ENCODE measurements at places on chromosomes 7 and 10.
A peak's percentile ranks its signal among the peaks of the same experiment; 100 is the strongest.

DNA sequence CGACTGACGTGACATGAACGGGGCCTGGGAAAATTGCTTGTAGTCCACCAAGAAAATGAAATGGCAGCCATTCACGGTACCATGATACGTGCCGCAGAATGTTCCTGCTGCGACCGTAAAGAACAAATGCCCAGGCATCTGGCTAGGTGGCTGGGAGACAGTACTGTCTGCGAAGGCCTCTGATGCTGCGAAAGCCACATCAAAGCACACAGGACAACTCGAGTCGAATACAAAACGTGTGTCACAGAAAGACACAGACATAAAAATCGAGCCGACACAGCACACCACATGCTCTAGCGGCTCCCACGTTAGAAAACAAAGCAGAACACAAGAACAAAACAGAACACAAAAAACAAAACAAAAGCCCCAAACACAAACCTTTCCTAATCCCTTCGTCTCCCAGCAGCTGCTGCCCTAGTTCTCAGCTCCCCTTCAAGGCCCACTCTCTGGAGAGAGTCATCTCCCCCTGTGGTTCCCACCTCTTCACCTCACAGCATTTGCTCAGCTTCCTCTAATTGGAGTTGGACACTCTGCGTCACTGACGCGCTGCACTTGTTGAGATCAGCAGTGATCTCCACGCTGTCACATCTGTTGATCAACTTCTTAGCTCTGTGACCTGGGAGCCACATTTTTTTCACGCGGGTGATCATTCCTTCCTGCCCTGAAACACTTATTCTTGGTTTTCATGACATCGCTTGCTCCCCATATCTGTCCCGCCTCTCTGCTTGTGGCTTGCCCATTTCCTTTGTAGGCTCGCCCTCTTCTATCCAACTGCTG is 112.2 kb downstream of the CLEC2L start:
- peak; percentile 23 for DNase-seq

GRCh38 chr10:77867124-77867719 is 59.3 kb downstream of the DLG5 start:
- no peak for DNase-seq

- no peak for DNase-seq
Observed at GRCh38 chr7:140639366-140640053, 1.1 kb downstream of the DENND2A start.

GRCh38 chr10:10256860-10257259 is 760.8 kb upstream of the CELF2 start:
- no peak for DNase-seq

GRCh38 chr7:155213955-155214740 is 83.5 kb upstream of the INSIG1 start:
- DNase-seq, result no peak

DNA sequence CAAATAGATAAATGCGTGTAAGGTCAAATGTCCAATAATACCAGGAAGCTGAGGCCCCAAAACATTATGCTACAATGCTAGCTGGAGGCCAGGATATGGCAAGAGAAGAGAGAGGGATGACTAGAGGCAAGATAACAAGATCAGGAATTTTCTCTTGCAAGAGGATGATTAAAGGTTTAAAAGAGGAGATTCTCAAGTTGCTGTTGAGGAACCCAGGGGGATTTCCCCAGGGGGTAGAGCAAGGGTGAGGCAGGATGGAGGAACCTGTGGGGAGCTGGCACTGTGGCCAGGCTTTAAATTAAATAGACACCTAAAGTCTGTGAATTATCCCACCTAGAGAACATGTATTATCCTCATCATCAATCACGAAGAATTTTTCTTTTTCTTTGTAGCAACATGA is 3.4 kb upstream of the TAS2R60 start:
- no peak for DNase-seq

DNA sequence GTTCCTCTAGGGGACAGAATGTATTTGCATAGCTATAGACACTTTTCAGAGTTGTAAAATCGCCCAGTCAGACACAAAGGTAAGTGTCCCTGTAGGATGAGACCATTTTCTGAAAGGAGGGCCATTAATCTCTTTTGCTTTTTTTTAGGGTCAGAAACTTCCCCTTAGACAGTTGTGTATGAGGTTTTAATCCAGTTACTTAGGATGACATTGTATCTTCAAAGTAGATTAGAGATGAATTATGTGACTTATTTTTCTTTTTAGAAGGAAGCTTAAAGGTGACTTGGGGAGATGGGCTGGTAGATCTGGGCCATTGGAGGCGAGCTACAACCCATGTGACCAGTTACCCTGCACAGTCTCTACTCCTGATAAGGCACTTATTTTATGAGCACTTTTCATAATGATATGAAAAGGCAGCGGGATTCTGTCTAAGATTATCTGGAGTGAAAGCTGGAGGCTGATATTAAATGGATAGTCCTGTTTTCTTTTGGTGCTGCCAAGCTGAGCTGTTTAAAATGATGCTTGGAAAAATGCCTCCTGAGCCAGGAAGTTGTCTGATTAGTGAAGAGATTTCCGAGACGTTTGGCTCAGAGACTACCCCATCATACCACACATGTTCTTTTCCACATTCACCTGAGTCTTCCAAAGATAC is 264.3 kb downstream of the AUTS2 start:
- DNase-seq, result no peak

GRCh38 chr7:105244594-105244993 is 144.1 kb downstream of the SRPK2 start:
- no peak for DNase-seq

DNA sequence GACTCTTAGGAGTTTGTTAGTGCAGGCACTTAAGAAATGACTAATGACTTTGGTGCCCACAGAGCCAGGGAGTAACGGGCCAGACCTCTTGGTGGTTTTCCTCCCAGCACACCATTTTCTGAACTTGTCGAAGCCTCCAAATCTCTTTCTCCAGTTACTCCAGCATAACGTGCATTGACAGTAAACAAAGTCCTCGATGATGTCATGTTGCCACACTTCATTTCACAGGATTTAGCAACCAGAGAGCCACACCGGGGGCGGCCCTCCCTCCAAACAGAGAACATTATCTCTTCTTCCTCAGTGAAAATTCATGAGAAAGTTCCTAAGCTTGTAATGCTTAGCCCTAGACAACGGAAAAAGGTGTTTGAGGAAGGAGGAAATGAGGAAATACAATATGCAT is 4.0 kb upstream of the SVOPL start:
- no peak for DNase-seq

- no peak for DNase-seq
Observed at GRCh38 chr10:69411476-69411875, 5.2 kb downstream of the TACR2 start.

DNA sequence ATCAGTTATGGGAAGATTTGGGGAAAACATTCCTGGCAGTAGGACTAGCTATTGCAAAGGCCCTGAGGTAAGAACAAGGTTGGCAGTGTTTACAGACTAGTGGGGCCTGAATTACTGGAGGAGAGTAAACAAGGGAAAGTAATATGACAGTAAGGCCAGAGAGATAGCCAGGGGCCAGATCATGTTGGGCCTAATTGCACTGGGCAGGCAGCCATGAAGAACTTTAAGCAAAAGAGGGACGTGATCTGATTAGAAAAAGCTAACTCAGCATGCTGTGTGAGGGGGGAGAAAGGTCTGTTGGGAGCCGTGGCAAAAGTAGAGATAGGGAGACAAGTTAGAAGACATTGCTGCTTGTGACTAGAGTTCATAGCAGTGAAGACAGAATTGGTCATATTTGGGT is 9.2 kb downstream of the NUP42 start:
- DNase-seq, result no peak

All from CD4-positive, alpha-beta T cell treated with Interleukin-4 for 4 hours (primary cell).